Aortic smooth muscle cell (primary cell): ENCODE measurements at places on chromosomes 13 and 19. TPM values are rescaled to one million over a fixed set of nuclear protein-coding genes. Genes with fewer than 3 reads are reported as not detected.

RPS16 gene
- 38.5 and 131 TPM in 2 replicates for total RNA-seq

FAM216B gene
- total RNA-seq: under 0.01 TPM in 1 of 2 replicates, not detected in the other

HRC gene
- 0.26 and 1.2 TPM in 2 replicates for total RNA-seq

TMEM190 gene
- not detected in 2 replicates for total RNA-seq

CYP2S1 gene
- total RNA-seq: 0.62 and 0.79 TPM in 2 replicates

OR4F17 gene
- total RNA-seq: not detected in 2 replicates

GRIN3B gene
- total RNA-seq: 0.06 TPM in 1 of 2 replicates, not detected in the other

CEACAM16 gene
- not detected in 2 replicates for total RNA-seq

EID2B gene
- total RNA-seq: 3.4 and 4.2 TPM in 2 replicates

PRKCG gene
- 0.19 and 0.26 TPM in 2 replicates for total RNA-seq

SIGLEC10 gene
- total RNA-seq: not detected in 2 replicates

C19orf18 gene
- total RNA-seq: 0.25 and 0.53 TPM in 2 replicates

ZNF536 gene
- total RNA-seq: not detected in 2 replicates

ACP7 gene
- 0.12 TPM in 1 of 2 replicates, not detected in the other for total RNA-seq

PLIN4 gene
- total RNA-seq: under 0.01 and 0.06 TPM in 2 replicates

UGGT2 gene
- total RNA-seq: 54.6 and 58.9 TPM in 2 replicates

SYMPK gene
- 25.2 and 29.5 TPM in 2 replicates for total RNA-seq

GARIN5A gene
- total RNA-seq: 0.26 TPM in 1 of 2 replicates, not detected in the other

CTXN1 gene
- total RNA-seq: 2.0 and 2.1 TPM in 2 replicates

DIAPH3 gene
- 13.1 and 13.6 TPM in 2 replicates for total RNA-seq

UBE2L5 gene
- not detected in 2 replicates for total RNA-seq

POGLUT2 gene
- 16.2 and 20.0 TPM in 2 replicates for total RNA-seq

PRRG2 gene
- 0.25 and 0.92 TPM in 2 replicates for total RNA-seq

SPC24 gene
- total RNA-seq: 69.1 and 70.3 TPM in 2 replicates

VSTM2B gene
- total RNA-seq: not detected in 2 replicates
